ENCODE measurements at places on chromosomes 5 and 9.
A peak's percentile ranks its signal among the peaks of the same experiment; 100 is the strongest.

- DNase-seq = no peak
These were observed 37.0 kb downstream of the AGTPBP1 start for GRCh38 chr9:85704744-85705143.

- DNase-seq = no peak
These were observed 337.7 kb upstream of the KLF4 start for GRCh38 chr9:107827304-107827703.

GRCh38 chr9:20580673-20581072, 41.6 kb downstream of the MLLT3 start:
- no peak for DNase-seq

DNA sequence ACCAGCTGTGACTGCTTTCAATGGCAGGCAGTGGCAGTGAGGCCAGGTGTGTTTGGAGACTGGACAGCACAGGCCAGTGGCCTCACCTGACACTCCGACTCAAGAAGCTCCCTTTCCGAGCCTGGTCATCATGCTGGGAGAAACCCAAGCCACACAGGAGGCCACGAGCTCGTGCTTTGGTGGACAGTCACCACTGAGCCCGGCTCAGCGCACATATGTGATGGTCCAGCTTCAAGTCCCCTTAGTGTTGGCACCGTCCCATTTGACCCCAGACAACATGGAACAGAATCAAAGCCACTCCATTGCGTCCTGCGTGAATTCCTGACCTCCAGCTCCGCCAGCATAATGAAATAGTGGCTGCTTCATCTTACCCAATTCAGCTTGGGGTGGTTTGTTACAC, 64.0 kb upstream of the PPP1R26 start:
- DNase-seq = no peak

DNA sequence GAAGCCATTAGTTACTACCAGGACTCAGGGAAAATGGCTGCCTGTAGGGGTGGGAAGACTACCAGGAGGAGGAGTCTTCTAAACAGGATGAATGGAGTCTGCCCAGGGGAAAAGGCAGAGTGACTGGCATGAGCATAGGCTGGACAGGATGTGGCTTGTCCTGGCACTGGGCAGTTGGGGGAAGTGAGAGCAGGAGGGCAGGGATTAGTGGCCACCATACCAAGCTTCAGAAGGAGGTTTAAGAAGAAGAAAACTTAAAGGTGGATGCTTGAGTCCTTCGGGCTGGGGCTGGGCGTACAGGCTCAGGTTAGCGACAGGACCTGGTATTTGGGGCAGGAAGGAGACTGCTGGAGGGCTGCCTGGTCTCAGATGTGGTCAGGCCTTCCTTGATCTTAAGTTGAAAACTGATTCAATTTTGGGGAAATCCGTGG, 5.0 kb upstream of the NSD1 start:
- DNase-seq = no peak

- no peak for DNase-seq
These were observed 5.1 kb downstream of the MGAT4B start for GRCh38 chr5:179801304-179802206.

- DNase-seq = no peak
These were observed 99.9 kb downstream of the MACIR start for GRCh38 chr5:103358305-103358995.

- DNase-seq = no peak
These were observed 221.4 kb downstream of the SEMA5A start for GRCh38 chr5:9324348-9325077.

GRCh38 chr5:147382776-147383175, 127.1 kb downstream of the DPYSL3 start:
- DNase-seq = no peak

DNA sequence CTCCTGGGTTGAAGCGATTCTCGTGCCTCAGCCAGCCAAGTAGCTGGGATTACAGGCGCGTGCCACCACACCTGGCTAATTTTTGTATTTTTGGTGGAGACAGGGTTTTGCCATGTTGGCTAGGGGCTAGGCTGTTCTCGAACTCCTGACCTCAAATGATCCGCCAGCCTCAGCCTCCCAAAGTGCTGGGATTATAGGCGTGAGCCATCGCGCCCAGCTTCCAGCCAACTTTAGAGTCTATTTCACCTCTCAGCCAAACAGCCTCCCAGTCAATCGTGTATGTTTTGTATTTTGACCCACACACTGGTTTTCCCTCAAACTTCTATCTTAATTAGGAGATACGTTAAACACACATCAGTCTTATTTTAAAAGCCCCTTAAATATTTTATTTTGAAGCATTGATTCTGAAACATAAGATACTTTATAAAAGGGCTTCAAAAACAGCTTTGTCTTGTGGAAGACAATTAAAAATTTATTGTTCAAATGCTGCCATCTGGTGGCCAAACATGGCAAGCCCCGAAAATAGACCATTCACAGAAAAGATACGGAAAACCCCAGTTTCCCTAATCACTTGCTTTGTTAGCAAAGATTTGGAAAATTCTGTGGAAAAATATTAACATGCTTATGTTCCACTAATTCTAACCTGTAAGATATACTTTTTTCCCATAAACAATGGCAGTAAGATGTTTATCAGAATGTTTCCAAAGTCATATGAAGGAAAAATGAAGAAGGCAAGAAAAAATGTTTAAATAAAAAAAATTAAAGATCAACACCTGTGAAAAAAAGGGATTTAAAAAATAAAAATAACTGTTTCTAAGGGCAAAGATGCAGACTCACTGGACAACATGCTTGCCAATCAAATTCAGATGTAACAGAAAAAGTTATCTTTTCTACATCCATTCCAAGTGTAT, 33.1 kb downstream of the APTX start:
- peak; percentile 29 for DNase-seq

DNA sequence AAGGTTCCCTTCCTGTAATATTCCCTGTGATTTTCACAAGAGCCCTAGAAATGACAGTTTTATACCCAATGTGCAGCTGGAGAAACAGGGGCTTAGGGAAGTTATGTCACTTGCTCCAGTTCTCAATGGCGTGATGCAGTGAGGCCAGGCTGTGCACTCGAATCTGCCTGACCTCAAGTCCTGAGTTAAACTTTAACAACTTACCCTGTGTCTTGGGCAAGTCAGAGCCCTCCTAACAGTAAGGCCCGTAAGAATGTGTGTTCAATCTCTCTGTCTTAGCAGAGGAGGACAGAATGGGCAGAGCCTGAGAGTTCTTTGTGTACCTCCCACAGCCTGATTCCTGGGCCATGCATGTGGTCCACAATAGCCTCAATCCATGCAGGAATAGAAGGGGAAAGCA, 181.1 kb downstream of the TRIM32 start:
- no peak for DNase-seq

GRCh38 chr5:10124287-10124686, 125.4 kb downstream of the ATPSCKMT start:
- DNase-seq = no peak

- DNase-seq = no peak
These were observed 131.6 kb downstream of the PRDM6 start for GRCh38 chr5:123220621-123221146.

GRCh38 chr5:14296533-14297331, 153.6 kb downstream of the TRIO start:
- no peak for DNase-seq

GRCh38 chr5:1153428-1153827, 41.6 kb upstream of the SLC12A7 start:
- no peak for DNase-seq

DNA sequence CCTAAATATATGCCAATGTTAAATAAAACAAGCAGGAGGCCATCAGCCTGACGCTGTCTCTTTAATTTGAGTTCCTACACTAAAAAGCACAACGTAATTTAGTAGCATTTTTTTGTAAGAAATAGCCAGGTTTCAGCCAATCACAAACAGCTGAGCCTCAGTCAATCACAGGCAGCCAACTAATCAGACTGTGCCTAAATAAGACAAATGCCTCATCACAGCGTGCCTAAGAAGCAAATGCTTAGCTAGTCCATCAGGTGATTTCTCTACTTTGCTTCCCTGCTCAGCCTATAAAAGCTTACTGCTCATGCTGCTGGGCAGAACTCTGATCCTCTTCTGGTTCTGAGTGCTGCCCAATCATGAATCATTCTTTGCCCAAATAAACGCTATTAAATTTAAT, 38.3 kb upstream of the RORB start:
- DNase-seq = no peak

DNA sequence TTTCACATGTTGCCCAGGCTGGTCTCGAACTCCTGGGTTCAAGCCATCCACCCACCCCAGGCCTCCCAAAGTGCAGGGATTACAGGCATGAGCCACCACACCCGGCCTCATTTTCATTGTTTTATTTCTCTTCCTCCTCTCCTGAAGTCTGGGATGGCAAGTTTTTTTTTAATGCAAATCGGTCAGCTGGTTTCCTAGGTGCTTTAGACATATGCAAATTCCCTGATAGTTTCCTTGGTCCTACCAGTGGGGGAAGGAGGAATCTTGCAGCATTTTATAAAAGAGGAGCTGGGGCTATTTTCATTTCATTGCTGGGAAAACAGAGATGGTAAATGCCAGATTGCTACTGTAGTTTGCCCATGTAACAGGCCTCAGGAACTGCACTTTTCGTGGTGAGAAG, 179.4 kb downstream of the ACTL7B start:
- no peak for DNase-seq

GRCh38 chr9:108854641-108855528, 901 bp downstream of the ACTL7B start:
- DNase-seq = no peak

GRCh38 chr9:92639124-92639523, 30.8 kb downstream of the IPPK start:
- DNase-seq = no peak

DNA sequence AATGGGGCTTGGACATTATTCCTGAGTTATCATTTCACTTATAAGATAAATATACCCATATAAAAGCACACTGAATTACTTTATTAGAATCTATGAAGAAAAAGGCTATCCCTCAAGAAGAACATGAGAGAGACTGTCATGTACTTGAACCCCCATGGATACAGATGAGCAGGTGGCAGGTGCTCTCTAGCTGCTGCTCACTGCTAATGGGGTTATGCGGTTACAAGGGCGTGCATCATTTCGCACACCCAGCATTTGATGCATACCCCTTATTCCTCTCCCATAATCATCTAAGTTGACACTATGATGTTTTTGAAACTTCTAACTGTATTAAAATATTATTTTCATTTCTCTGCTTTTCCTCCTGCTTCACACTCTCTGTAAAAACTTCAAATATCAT, 16.4 kb downstream of the ITK start:
- no peak for DNase-seq

DNA sequence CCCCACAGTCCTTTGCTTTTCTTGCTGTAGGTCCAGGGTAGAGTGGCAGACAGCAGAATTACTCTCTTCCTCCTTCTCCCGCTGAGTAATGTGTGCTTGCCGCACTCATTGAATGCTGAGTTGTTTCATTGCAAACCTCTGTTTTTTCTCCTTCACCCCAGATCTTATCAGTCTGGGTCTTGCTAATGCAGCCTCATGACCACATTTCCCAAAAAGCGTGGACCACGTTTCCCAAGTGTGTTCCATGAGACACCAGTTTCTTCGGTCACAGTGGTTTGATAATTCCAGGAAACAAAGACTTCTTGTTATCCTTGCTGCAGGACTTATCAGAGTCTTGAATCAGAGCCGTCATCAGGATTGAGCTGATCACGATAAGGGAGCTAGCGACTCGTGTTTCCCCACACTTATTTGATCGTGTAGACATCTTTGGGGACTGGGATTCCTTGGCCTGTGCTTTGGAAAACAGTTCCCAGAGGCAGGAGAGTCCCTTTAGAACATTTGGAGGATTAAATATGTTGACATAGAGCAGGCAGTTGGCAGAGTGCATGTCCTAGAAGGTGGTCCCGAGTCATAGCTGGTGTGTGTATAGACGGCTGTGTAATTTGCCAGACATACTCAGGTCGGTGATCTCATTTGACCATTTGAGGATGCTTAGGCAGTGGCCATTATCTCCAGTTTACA, 4.4 kb downstream of the LRRC8A start:
- DNase-seq = no peak

GRCh38 chr9:93897075-93897970, 57.8 kb downstream of the BARX1 start:
- no peak for DNase-seq

GRCh38 chr5:55036477-55036876, 12.4 kb downstream of the GZMK start:
- no peak for DNase-seq

- DNase-seq = no peak
These were observed 40.8 kb downstream of the SNX18 start for GRCh38 chr5:54558362-54558761.

GRCh38 chr9:76638001-76638400, 126.2 kb upstream of the PCA3 start:
- no peak for DNase-seq

- DNase-seq = no peak
These were observed 24.8 kb downstream of the GRIA1 start for GRCh38 chr5:153515301-153515700.

- no peak for DNase-seq
These were observed 31.1 kb upstream of the CPLX2 start for GRCh38 chr5:175840050-175840841.

Data from NCI-H1105 treated with DMSO at 0.1 percent for 48 hours (cell line).